Nucleus accumbens (tissue), 56 donors: ENCODE measurements at places on chromosomes 16 and 17.

DNA sequence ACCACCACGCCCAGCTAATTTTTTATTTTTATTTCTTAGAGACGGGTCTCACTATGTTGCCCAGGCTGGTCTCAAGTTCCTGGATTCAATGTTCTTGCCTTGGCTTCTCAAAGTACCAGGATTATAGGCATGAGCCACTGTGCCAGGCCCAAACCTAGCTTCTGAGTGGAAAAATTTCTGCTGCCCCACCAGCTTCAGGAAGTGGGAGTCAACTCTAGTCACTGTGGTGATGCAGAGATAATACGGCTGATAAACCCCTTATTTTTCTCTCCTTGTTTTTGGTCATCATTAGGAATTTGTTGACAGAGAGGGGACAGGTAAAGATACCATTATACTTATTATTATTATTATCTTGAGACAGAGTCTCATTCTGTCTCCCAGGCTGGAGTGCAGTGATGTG is 27.8 kb upstream of the PHOSPHO1 start:
- DNase-seq: no peak

DNA sequence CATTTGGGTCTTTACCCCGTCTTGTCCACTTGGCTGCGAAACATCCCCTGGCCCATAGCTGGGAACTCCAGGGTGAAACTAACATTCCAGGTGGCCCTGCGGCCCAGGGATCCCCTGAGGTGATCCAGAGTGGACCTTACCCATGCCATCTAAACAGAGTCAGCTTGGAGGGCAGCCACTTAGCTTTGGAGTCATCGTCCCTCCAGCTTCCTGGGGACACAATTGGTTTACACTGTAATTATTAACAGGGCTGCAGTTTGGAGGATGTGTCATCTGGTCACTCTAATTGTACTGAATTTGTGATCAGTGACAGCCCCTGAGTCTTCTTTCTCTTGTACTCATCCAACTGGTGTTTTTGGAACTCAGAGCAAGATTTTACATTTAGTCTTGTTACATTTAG is 149.9 kb downstream of the ENGASE start:
- no peak for DNase-seq

DNA sequence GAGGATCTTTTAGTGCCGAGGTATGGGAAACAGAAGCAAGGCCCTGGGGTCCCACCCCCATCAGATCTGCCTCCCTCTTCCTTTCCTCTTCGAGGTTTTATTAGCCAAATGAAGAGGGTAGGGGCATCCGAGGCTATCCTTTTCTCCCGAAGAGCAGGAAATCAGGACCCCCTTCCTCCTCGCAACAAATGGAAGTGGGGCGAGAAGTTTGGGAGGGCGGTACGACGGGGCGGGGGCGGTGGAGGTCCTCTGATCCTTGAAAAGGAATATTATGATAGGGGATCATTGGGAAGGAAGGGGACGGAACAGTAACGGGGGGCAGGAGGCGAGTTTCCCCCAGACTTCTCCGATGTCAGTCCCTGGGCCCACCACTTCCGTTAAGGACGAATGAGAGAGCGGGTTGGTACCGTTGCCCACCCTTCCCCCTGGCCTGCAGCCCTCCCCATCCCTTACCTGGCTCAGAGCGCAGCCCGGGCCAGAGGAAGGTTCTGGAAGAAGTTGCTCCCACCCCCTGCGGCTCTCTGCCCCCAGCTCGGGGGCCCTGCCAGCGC is 309 bp downstream of the FOXJ1 start:
- no peak for DNase-seq

DNA sequence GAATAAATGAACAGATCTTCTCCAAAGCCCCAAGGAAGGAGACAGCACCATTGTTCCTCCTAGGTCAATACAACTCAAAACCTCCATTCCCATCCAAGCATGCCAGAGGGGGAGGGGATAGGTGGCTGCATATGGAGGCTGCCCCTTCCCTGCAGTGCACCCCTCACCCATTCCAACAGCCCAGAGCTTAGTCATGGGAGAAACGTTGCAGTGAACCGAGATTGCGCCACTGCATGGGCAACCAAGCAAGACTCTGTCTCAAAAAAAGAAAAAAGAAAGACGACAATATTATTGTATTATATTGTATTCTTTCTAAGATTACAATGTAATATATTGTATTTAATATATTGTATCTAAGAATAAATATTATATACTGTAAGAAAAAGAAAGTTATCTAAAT is 36.4 kb upstream of the CD300E start:
- DNase-seq: no peak

GRCh38 chr16:50880926-50881325 is 139.0 kb downstream of the CYLD start:
- DNase-seq: no peak

DNA sequence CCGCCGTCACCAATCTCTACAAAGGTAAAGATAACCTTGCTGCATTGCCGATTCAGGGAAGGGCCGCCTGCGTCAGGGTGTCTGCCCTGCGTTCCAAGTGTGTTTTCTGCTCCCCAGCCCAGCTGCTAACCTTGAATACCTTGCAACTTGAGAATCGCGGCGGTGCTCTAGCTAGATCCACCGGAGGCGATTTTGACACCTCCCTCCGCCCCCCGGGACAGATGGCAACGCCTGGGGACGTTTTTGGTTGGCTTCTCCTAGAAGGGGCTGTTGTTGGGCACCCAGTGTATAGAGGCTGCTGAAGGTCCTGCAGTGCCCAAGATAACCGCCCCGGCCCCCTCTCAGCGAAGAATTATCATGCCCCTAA is 1.5 kb downstream of the HAPSTR1 start:
- no peak for DNase-seq

DNA sequence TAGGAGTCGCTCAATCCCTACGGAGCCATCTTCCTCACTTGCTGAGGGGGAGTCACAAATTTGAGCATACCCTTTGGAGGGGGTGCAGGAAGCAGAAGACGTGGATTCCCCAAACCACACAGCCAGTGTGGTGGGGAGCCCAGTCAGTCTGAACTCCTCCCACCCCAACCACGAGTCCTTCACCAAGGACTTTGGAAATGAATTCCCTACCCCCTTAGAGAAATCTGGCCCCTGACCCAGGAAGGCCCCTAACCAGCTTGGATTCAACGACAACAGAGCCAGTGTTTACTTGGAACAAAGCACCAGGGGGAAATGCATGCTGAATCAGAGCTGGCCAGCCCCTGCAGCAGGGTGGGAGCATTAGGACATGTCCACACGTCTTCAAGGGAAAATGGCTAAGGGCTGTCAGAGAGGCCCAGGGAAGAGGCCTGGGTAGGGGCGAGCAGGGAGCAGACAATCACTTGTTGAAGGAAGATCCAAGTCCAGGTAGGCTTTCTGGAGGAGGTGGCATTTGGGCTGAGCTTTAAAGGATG is 5.5 kb upstream of the TMEM92 start:
- DNase-seq: no peak

DNA sequence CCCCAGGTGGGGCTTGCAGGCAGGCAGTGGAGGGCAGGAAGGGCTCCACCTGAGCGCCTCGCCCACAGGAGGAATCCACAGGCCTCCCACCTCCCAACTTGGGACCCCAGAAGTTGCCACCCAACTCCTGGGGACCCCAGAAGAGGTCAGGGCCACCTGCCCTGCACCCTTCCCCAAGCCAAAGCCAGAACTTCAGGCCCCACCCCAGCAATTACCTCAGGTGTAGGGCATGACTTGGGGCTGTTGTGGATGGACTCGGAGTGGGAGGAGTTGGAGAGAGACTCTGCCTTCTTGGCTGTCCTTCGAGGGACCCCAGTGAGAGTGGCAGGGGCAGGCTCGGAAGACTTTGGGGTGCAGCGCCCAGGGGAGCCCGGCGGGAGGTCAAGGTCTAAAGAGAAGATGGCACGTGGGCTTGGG is 10.5 kb downstream of the TSPOAP1 start:
- DNase-seq: no peak

DNA sequence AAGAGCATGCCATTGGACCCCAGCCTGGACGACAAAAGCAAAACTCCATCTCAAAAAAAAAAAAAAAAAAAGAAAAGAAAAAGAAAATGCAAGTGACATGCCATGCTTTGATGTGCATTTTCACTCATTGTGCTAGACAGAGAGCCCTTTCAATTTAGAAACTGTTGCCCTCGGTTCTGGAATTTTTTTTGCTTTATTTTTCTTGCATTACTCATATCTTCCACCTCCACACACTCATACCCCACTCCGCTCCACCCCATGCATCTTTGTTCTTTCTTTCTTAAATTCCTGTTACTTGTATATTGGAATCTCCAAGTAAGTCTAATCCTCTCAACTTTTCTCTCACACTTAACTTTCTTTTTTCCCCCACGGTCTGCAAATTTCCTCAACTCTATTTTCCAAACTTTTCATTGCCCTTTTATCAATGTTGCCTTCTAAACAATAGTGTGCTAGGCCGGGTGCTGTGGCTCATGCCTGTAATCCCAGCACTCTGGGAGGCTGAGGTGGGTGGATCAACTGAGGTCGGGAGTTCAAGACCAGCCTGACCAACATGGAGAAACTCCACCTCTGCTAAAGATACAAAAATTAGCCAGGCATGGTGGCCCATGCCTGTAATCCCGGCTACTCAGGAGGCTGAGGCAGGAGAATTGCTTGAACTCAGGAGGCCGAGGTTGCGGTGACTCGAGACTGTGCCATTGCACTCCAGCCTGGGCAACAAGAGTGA is 16.8 kb upstream of the SUZ12 start:
- DNase-seq: no peak

DNA sequence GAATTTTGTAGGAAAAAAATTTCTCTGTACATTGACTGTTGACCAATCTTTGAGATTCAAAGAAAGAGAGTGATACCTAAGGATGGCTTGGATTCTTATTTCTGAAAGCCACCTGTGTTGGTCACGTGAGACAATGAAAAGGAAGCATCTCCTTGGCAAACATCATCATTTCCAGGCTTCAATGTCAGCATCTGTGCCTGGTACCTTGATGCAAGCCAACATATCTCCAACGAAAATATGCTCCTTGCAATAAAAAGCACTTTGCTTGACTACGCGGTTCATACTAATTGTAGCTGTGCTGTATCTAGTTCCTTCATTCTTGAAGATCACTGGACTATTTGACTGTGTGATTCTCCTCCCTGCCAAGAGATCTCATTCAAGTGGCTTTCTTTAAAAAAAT is 503.4 kb upstream of the PSMD7 start:
- no peak for DNase-seq

DNA sequence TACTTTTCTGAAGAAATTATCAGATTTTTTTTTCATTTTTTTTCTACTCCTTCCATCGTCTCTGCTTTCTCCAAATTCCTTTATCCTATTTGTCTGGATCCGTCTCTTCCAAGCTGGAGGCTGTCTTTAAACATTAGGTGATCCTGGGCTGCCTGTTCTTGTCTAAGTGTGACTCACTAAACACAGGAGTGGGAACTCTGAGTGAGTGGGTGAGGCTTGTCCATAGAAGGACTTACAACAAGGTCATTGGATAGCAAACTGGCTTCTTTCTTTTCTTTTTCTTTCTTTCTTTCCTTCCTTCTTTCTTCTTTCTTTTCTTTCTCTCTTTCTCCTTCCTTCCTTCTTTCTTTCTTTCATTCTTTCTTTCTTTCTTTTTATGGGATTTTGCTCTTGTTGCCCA is 18.2 kb downstream of the ALOX15 start:
- no peak for DNase-seq

DNA sequence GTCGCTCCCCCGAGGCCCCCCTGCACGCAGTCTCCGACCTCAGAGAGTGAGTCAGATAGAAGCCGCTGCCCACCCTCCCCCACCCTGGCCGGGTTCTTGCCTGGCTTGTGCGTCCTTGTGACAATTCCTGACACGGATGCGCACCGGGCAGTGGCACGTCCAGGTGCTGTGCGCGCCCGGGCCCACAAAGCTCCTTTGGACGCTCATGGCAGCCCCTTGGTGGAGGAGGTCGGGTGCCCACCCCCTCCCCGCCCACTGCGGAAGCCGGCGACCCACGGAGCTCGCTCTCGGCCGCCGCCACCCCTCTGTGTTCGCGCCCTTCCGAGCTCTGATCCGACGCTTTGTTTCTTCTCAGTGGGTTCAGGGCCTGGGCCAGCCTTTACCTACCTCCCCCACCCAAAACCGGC is 662 bp upstream of the TUBB3 start:
- peak; percentile 17 for DNase-seq

DNA sequence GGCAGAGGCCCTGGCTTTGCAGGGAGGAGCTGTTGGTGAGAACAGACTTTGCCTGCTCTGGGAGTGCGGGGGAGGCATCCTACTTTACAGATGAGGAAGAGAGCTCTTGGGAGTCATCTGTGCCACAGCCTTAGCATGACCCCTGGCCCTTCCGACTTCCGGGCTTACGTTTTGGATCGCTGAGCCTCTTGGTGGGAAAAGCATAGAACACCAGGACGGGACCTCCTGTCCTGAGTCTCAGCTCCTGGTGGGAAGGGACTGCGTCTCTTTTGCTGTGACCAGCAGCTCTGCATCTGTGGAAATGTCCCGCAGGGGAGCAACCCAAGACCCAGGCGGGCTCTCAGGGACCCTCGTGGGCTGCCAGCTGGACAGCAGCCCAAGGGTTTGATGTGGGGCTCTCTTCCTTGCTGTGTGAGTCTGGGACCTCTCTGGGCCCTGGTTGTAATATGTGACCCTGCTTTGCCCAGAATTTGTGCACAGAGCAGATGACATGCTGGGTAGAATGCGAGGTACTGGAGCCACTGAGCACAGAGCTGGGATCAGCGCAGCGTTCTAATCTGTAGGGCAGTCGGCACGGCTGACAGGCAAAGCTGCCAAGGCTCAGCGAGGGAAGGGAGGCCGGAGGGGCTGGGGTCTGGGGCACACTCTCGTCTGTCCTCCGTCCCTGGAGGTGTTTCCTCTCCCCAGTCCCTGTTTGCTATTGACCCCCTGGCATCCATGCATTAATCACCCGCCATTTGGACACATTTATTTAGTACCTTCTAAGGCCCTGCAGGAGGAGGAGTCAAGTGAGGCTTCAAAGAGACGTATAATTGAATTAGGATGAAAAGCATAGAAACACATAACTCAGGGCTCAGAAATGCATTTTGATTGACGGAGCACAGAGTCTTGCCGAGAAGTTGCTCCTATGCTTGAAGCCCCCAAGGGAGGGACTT is 64.0 kb downstream of the NT5M start:
- no peak for DNase-seq

DNA sequence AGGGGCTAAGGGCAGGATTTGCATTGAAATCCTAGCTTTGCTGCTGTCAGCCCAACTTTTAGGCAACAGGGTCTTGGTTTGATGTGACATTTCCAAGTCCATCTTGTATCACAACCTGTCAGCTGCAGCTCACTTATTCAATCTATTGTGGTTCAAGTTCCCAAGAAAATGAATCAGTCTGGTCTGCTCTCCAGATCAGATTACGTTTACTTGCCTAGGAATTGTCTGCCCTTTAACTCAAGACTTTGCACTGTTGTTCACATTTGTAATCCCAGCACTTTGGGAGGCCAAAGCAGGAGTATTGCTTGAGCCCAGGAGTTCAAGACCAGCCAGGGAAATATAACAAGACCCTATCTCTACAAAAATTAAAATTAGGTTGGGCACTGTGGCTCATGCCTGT is 10.0 kb downstream of the STX4 start:
- no peak for DNase-seq

DNA sequence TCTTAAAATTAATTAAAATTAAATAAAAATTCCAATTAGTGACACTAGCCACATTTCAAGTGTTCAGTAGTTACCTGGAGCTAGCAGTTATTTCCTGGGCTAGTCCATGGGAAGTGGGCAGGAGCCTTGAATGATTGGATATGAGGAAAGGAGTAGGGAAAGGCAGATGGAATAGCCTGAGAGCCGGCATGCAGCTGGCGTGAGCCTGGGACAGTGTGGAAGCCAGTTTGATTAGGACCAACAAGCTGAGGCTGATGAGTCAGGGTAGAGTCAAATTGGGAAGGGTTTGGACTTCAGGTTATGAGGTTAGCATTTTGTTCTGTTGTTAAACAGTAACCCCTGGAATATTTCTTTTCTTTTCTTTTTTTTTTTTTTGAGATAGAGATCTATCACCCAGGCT is 15.3 kb upstream of the GNA13 start:
- no peak for DNase-seq
